GM23338 (cell line): ENCODE measurements at places on chromosomes 4 and X. TPM values are rescaled to one million over a fixed set of nuclear protein-coding genes. Genes with fewer than 3 reads are reported as not detected.

DNA sequence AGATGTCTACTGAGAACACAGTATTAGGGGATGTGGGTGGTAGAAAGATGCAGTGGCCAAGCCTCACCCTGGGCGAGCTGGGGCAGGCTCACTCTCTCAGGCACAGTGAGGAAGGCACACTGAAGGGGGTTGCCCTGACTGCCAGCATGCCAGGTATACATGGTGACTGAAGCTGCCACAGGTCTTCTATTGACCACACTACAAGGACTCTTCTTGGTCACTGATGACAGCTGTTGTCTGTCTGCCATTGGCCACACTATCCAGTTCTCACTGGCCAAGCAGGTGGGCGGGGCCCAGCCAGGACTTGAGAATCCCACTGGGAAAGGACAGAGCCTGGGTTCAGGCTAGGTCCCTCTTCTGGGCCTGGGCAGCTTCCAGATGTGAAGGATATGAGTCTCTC is 39.7 kb upstream of the TBC1D14 start:
- DNase-seq: no peak

DNA sequence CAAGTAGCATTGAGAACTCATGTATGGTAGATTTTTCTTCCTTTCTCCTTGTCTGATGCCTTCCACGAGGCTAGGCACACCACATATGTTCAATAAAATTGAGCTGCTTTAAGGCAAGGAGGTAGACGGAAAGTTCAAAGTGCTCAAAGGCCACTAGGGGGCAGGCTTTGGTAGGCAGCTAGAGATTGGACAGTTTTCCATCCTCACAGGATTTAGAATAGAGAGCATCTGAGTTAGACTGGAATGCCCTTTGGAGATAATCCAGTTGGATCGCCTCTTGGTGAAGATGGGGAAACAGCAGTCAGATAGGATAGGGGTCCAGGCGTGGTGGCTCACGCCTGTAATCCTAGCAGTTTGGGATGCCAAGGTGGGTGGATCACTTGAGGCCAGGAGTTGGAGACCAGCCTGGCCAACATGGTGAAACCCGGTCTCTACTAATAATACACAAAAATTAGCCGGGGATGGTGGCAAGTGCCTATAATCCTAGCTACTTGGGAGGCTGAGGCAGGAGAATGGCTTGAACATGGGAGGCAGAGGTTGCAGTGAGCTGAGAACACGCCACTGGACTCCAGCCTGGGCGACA is 30.4 kb downstream of the ELF4 start:
- peak; percentile 74 for DNase-seq

- DNase-seq: no peak
Observed at GRCh38 chr4:89071311-89071710, 14.3 kb upstream of the FAM13A start.

- DNase-seq: peak; percentile 44
Observed at GRCh38 chr4:153259661-153260060, 55.4 kb downstream of the TRIM2 start.

GRCh38 chrX:12360383-12360782 is 222.1 kb downstream of the FRMPD4 start:
- DNase-seq: no peak

- DNase-seq: no peak
Observed at GRCh38 chr4:100103671-100104070, 86.6 kb downstream of the DDIT4L start.

DNA sequence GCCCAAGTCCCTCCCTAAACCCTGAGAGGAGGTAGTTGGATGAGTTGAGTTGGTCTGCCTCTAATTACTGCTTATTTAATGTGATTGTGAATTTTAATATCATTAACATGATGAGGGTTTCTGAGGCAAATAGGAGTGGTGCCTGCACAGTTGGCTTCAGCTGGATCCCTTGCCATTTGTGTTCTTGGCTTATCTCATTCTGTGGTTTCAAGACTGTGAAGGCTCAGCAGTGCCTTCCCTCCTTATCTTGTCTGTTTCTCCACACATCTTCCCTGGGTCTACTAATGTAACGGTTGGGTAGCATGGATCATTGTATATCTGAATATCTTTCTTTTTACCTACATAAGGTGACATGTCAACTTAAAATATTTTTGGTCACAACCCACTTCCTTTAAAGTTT is 1.6 kb upstream of the SLC10A4 start:
- no peak for DNase-seq

- DNase-seq: no peak
Observed at GRCh38 chrX:16601885-16602284, 48.1 kb upstream of the S100G start.

DNA sequence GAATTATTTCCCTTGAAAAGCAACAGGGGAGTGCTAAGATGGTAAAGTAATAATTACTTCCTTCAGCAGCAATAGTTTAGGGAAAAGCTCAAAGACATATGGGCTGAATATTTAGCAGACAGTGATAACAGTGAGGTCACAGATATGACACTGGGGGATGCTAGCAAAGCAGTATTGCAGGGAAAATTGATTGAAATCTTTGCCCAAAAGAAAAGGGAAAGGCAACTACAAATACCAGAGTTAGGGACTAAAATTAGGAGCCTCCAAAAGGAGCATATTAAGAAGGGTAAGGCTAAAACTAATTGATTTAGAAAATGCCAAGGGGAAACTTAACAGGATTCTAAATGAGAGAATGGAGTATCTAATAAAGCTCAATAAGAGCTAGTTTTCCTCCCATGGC is 1191.3 kb upstream of the TENM3 start:
- no peak for DNase-seq

GRCh38 chrX:95662200-95662599 is 1022.4 kb upstream of the DIAPH2 start:
- no peak for DNase-seq

- no peak for DNase-seq
Observed at GRCh38 chr4:94588896-94589693, 137.4 kb downstream of the PDLIM5 start.

GRCh38 chr4:119139311-119139710 is 3.7 kb downstream of the MYOZ2 start:
- DNase-seq: no peak

DNA sequence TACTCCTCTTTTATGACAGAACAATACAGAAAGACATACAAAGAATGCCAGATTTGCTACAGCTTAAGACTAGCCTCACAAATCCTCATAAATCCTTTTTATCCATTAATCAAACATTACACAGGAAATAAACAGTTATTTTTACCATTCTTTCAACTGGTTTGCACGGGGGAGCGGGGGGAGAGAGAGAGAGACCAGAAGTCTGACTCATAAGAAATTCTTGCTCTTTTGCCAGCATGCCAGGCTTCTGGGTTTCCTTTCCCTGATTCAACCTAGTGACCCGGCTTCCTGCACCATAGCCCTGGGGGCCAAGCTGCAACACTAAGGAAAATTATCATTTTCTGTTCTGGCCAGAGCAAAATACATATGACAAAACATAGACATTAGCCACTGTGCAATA is 6.8 kb upstream of the RRAGB start:
- no peak for DNase-seq

GRCh38 chr4:124943145-124943889 is 230.8 kb upstream of the ANKRD50 start:
- no peak for DNase-seq

DNA sequence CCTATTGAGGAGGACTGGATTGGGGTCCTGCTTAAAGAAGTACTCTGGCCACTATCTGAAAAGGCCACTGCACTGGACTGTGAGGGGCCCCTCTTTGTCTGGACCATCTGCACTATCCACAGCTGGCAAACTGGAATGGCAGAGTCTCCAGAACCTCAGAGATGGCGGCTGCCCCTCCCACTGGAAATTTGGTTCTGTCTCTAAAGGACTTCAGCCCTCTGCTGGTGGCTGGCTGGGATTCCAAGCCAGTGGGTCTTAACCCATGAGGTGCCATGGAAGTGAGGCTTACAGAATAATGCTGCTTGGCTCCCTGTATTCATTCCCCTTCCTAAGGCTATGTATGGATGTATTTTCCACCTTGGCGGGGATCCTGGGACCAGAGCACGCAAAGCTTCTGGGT is 41.6 kb upstream of the CYLC1 start:
- DNase-seq: peak; percentile 2

DNA sequence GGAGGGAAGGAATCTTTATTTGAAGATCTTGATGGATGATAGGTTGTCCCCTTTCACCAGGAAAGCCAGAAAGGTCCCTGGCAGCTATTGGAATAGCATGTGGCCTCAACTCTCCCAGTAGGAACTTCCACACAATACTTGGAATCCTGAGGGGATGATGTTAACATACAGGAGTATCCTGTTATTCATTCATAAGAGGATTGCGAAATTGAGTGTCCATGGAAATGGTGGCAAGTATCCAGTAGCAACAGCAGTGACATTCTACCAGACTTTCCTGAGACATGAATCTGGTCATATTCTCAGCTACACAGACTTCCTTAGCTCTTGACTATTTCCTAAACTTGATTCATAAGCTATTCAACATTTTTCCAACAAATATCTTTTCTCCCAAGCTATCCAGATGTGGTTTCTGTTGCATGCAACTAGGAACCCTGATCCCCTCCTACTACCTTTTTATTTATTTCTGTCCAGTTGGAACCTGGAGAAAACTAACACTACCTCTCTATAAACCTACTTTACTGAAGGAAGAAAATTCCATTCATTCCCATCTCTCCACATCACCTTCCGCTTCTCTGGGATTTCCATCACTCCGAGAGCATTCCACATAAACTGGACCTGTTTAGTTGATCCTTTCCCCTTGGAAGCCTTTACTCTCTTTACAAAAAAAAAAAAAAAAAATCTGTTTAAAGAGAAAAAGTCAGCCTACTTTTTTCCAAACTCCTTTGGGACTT is 101.8 kb downstream of the ANXA5 start:
- DNase-seq: no peak

- no peak for DNase-seq
Observed at GRCh38 chr4:108370291-108371141, 201.8 kb upstream of the LEF1 start.

- no peak for DNase-seq
Observed at GRCh38 chr4:159341522-159341921, 238.6 kb downstream of the RAPGEF2 start.

- no peak for DNase-seq
Observed at GRCh38 chr4:185399466-185399865, 2.8 kb downstream of the ANKRD37 start.

- DNase-seq: no peak
Observed at GRCh38 chr4:123401271-123402120, 4.9 kb downstream of the SPRY1 start.

DNA sequence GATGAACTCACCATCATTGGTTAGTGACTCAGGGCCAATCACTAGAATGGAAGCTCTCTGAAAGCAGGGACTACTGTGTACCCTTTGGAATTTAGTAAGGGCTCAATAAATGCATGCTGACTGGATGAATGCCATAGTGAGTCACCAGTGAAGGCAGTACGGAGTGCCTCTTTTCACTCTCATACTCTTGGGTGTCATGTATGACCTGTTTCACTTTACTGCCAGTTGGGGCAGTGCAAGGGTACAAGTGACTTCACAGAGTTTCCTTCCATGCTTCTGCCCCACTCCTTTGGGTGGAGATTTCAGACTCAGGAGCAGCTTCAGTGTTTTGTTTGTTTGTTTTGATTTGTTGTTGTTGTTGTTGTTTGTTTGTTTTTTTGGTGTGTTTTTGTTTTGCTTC is 57.7 kb downstream of the SOX3 start:
- DNase-seq: no peak

DNA sequence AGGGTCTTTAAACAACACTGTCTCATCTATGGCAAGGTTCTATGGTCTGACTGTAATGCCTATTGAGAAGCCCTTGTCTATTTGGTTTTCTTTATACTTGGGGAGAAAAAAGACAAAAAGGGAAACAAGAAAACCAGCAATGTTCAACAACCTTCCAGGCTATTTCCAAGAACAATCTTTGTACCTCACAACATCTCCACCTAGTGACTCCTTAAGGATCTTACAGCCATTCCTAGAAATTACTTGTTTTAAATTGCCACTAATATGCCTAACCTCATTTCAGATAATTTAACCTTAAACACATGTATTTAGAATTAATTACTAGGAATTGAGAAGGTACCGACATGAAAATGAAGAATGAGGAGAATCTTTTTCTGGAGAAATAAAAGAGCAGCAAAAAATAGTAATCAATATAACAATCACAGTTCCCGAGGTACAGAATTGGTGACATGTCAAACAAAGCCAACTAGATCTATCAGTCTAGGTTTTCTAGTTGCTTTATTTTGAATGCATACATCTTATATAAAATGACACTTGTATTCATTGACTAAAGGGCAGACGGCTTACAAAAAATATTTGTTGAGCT is 1.6 kb upstream of the RBM46 start:
- peak; percentile 69 for DNase-seq

DNA sequence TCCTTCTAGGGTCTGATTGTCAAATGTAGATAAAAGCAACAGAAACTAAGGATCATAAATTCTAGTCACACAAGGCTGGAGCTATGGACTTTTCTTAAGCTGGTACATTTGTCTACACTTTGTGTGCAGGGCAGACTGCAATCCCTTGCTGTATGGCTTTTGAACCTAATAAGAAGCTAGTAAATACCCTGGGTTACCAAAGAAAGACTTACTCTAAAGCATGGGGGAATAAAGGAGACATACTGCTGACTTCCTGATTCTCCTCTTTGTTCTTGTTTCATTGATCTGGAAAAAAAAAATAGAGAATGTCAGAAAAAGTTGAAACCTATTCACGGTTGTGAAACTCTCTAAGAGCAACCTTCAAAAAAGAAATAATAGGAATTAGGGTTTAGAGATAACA is 216.6 kb upstream of the TLL1 start:
- DNase-seq: no peak

- DNase-seq: peak; percentile 93
Observed at GRCh38 chr4:4384837-4385236, 2.1 kb upstream of the NSG1 start.

DNA sequence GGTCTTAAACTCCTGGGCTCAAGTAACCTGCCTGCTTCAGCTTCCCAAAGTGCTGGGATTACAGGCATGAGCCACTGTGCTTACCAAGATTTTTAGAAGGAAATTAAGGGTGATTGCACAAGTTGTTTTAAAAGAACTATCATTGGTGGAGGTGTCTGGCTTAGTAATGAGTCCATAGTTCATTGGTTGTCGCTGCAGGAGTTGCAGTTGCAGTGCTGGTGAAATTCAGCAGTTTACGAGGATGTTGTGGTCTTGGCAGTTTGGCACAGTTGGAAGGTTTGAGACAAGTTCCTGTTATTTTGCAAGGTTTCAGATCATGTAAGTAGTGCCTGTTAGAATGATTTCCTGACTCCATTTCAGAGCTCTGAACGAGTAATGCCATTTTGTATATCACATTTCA is 48.1 kb downstream of the RAB40AL start:
- no peak for DNase-seq

GRCh38 chr4:38678078-38678477 is 14.1 kb downstream of the KLF3 start:
- DNase-seq: no peak

C4orf50 gene
- total RNA-seq: 0.19 and 0.31 TPM in 2 replicates

LRAT gene
- 57.1 and 59.5 TPM in 2 replicates for total RNA-seq

DCAF4L1 gene
- 0.43 and 0.63 TPM in 2 replicates for total RNA-seq

CXCL1 gene
- 1.6 and 1.9 TPM in 2 replicates for total RNA-seq

SYTL5 gene
- 0.35 and 0.70 TPM in 2 replicates for total RNA-seq

SASH3 gene
- not detected in 2 replicates for total RNA-seq

STOX2 gene
- total RNA-seq: 19.8 TPM in 2 replicates

CXCL11 gene
- 0.23 and 1.9 TPM in 2 replicates for total RNA-seq

HEPH gene
- total RNA-seq: 52.5 and 64.7 TPM in 2 replicates
